PC-3 (cell line): ENCODE measurements at places on chromosomes 12 and 14.

- peaks cover 8% of the 10 kb centered on the region for H3K27me3 ChIP-seq
- no peaks in the 10 kb centered on the region for H3K4me1 ChIP-seq
These were observed 156.0 kb downstream of the ADCK1 start for GRCh38 chr14:77955816-77956484.

DNA sequence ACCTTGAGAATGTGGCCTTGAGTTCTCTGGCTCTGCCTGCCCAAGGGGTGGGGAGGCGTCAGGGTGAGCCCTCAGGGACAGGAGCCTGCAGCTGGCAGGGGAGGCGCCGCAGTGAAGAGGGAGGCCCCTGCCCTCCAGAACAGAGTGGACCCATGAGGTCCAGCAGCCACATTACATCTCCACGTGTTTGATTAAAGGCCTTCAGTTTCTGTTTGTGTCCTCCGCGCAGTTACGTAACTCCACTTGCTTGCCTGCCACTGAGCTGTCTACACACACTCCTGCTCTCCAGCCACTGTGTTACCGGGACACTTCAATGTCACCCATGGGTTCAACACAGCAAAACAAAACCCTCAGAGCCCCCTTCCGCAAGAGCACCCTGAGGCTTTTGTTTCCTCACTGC is 70.4 kb downstream of the CHGA start:
- no peaks in the 10 kb centered on the region for H3K27me3 ChIP-seq
- H3K36me3 ChIP-seq = 0 out of 2 replicates have a peak, but pooled peaks cover 2% of the 10 kb centered on the region
- H3K27ac ChIP-seq = no peak overlapping the region
- no peaks in the 10 kb centered on the region for H3K4me1 ChIP-seq

GRCh38 chr14:53855127-53855526 is 101.5 kb downstream of the BMP4 start:
- no peaks in the 10 kb centered on the region for H3K36me3 ChIP-seq
- H3K4me1 ChIP-seq = peaks cover 25% of the 10 kb centered on the region

GRCh38 chr12:117551665-117552064 is 190.2 kb upstream of the NOS1 start:
- H3K4me1 ChIP-seq = no peaks in the 10 kb centered on the region
- DNase-seq = no peak
- H3K27me3 ChIP-seq = no peaks in the 10 kb centered on the region
- H3K4me3 ChIP-seq = no peak overlapping the region
